Hematopoietic multipotent progenitor cell treated with erythropoietin and hydrocortisone succinate and interleukin-3 and kit ligand, for 6 days (in vitro differentiated cells): ENCODE measurements at places on chromosomes 6 and 20.

- peak; percentile 94 for DNase-seq
Measured at GRCh38 chr6:31660381-31661261, at the start of gene C6orf47. C6orf47 (minus strand) TSS chr6:31660778; CDS start chr6:31659947, 831 bp downstream.

DNA sequence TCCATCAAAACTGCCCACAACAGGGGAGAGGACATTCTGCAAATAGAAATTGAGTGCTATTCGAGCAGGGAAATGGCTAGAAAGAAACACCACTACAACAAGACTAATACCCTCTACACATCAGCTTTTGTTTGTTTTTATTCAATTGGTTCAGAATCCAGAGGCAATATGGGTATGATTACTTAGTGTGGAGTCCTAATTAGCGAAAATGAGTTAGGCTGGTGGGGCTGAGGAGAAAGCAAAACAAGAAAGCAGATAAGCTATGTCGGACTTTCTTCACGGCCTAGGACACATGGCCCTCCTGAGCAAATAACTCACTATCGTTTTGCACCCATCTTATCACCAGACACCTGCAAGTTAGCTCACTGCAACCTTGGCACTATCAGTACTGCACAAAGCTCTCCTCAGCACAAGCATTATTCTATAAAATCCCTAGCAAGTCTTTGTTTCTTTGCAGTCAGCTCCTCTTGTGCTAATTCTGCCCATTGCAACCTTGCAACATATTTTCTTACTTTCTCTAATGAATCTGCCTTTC lies 31.3 kb upstream of the SH3BGRL2 start:
- peak; percentile 69 for DNase-seq

GRCh38 chr20:667351-668034 lies 8.1 kb downstream of the SCRT2 start:
- DNase-seq: peak; percentile 81

GRCh38 chr20:20410678-20411077 lies 42.8 kb downstream of the INSM1 start:
- peak; percentile 78 for DNase-seq

- DNase-seq: peak; percentile 69
Measured at GRCh38 chr6:146598772-146599405, at the start of gene ADGB. ADGB (plus strand) TSS chr6:146598972; CDS start chr6:146599041, 69 bp downstream.

DNA sequence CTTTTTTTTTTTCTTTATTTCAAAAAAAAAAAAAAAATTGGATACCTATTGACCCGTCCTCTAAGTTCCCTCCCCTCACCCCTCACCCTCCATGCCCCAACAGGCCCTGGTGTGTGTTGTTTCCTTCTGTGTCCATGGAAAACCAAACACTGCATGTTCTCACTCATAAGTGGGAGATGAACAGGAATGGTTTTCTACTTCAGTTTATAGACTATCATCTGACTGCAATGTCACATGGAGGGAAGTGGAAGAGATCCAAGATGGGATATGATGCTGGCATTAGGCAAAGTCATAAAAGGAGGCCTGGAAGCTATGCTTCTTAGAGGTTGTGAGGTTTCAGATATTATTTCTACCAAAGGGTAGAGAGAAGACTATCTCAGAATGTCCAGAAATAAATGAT lies 237.5 kb downstream of the MAFB start:
- no peak for DNase-seq

- no peak for DNase-seq
Measured at GRCh38 chr6:130128326-130128725, 94.4 kb downstream of the SAMD3 start.

GRCh38 chr6:18997375-18997826 lies 610.3 kb downstream of the RNF144B start:
- DNase-seq: peak; percentile 66

GRCh38 chr6:111087871-111088667 lies 766 bp downstream of the SLC16A10 start:
- DNase-seq: peak; percentile 47

GRCh38 chr20:33838035-33838864 lies 27.1 kb downstream of the CHMP4B start:
- no peak for DNase-seq

DNA sequence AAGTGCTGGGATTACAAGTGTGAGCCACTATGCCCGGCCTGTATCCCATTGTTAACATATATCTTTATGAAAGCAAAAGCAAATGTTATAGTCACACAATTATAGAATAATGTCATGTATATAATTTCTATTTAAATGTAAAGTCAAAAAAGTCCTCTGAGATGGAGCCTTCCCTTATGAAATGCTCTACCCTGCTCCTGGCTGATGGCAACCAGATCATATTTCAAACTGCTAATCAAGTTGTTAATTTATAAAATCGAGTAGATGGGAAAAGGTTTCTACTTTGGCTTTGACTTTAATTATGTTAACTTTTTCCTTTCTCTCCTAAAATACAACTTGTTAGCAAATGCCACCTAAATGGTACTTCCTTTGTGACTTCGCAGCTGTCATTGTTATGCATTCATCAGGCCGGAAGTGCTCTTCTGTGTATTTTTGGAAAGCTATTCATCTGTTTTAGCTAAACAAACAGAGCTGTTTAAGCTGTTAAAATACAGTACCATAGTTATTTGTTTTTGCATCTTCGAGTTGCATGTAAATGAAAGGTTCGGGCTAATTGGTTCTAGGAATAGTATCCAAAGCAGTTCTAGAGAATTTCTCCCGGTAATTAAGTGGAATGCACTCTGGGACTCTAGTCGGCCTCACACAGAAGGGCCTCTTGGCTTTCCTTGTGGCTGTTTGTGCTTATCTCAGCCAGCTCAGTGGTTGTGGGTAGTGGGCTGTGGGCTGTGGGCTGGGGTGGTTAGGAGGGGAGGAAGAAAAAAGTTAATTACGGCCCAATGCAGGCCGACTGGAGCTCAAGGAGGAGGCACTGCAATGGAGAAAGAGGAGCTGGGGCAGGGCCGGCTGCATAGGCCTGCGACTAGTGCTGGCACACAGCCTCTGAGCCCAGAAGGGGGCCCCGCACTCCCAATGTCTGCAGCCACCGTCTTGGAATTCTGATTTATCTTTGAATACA lies 34.8 kb downstream of the SLC35D3 start:
- peak; percentile 67 for DNase-seq

DNA sequence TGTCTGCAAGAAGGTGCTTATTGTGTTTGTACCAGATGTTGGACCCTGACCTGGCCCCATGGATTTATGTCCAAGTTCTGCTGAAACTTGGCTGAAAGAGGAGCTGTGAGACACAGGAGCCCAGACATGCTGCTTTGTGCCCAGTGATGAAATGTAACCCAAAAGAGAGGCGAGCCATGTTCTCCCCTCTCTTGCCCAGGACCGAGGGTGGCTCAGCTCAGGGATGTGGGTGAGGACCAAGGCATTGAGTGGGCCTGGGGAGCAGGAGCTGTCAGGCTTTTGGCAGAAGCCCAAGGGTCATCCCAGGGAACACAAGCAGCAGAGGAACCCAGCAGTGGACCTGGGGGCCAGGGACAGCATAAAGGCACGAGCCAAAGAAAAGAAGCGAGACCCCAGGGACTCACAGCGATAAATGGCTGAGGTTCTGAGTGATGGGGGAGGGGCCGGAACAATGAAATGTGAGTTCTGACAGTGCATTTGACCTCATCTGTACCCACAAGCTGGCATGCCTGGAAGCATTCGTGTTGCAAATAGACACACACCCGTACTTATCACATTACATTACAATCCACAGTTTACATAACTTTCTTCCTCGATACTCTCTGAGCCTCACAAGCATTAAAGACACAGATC lies 363.4 kb upstream of the JARID2 start:
- no peak for DNase-seq

DNA sequence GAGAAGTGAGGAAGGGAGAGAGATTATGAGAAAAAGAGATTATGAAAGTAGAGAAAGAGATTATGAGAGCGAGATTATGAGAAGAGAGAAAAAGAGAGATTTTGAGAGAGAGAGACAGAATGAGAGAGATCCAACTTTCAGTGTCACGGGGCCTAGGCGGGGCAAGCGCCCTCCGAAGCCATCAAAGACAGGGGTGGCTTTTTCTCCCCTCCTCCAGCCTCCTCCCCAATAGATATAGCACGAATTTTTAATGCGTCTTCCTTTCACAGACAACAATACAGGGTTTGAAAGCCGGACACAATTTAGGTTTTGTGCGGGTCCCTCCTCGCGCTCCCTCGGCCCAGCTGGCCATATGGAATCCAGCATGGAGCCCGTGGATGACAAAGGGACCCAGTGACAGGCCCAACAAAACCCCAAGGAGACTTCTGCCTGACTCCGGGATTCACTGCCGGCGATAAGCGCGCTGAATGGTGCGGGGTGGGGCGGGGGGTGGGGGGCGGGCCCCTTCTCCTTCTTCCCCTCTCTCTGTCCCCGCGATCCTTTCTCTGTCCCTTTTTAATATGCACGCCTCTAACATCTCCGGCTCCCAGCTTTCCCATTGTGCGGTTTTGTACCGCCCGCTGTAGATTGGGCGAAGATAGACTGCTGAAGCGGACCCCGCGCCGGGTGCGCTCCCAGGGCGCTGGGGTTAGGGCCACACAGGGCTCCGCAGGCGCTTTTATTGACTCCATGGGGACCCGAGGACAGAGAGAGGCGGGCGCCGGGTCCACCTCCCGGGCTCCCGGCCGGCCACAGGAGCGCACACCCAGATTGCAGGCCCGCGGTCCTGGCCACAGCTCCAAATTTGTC lies 5.4 kb downstream of the NKX2-2 start:
- no peak for DNase-seq

DNA sequence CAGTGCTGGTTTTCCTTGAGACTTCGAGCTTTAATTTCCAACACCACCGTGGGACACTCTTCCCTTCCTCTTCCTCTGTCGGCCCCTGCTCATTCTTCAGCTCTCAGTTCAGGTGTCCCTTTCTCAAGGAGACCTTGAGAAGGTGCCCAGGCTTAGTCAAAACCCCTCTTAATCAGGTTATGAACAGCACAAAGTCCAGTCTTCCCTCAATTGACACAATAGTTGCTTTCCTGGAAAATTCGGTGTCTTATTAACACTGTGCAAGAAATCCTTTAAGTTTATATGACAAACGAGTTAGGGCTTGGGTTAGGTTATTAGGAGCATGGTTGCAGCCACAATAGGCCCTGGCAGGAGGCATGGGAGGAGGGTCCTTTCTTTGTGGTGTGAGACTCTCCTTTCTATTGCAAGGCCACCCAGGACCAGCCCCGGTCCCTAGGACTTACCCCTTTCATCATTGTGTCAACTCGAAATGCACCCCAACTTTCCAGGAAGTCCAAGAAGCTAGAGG lies 1.5 kb upstream of the NSFL1C start:
- DNase-seq: no peak

DNA sequence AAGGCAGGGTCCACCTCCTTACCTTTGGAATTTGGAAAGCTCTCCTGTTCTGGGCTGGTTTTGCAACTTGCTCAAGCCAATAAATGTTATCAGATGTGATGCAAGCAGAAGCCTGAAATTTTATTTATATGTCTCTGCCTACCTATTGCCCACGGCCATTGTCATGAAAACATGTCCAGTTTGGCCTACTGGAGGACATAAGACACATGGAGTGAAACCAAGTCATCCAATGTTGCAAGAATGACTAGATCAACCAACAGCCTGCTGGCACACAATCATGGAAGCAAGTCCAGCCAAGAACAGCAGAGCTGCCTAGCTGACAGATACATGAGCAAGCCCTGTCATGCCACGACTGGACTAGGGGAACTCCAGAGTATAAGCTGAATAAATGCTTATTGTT lies 56.7 kb upstream of the IRAK1BP1 start:
- no peak for DNase-seq

DNA sequence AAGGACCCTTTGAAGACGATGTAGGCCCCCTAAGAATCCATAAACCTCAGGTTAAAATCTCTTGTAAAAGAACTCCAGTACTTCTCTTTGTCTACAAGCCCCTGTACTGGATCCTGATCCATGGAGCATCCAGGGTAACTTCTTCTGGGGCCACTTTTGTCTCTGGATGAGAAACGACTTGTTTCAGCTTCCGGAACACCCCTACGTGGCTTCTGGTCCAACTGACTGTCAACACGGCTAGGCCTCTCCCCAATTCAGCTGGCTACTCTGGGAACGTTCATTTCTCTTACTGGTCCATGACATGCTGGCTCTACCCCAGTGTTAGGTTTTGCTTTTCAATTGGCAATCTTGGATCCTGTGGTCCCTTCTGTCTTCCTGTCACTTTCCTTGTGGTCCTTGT lies 198.0 kb downstream of the BACH2 start:
- DNase-seq: no peak

DNA sequence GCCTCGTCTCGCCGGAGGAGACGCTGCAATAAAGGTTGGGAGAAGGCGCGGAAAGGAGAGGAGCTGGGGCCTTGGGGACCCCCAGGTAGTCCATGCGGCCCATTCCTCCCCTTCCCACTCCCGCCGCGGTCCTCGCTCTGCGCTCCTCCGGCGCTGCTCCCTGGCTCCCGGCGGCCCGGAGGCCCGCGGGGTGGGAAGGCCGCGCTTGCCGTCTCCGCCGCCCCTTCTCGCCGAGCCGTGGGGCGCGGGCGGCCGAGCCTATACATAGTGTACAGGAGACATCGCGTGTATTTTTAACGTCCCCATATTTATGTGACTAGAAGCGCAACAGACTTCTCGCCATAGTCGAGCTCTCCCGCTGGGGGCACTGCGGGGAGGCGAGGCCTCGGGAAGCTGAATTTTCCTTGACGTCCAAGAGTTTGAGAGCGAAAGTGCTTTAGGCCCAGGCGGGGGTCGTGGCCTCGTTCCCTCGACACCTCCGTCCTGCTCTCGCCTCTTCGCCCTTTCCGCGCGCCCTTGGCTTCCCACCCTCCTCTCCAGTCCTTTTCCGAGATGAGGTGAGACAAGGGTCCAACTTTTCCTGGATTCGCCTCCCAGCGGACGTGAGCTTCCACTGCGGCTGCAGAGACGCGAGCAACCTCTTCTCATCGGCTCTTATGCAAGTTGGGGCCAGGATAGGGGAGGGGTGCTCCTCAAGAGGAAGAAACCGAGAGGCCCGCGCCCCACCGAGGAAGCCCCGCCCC lies 29.0 kb downstream of the SLC12A5 start:
- peak; percentile 65 for DNase-seq

DNA sequence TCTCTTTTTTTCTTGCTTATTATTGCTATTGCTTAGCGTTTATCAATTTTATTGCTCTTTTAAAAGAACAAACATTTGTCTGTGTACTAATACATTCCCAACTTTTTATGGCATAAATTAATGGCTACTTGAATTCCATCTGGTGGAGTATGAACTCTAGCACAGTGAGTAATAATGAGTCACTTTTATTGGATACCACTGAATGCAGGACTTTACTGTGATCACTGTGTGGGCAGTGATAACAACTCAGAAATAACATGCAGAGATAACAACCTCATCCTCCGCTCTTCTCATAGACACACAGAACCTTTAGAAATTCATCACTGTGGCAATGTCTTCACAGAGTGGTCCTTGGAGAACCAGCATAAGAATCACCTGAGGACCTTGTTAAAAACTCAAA lies 174.9 kb upstream of the PRND start:
- no peak for DNase-seq

DNA sequence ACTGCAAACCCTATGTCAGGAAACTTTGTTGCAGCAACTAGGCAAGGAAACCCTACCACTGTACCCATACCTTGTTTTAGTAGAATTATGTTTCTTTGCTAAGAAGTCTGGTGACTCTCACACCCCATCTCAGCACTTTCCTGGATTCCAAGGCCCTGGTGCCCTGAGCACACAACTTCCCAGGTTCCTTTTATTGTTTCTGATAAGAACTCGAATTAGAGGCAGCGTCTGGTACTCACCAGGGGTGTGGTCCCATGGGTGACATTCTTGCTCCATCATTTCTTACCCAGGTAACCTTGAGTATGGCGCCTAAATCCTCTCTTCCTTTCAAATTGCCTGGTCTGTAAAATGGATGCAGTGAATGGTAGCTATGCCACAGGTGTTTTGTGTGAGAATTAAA lies 34.1 kb downstream of the MYB start:
- DNase-seq: no peak

- DNase-seq: peak; percentile 81
Measured at GRCh38 chr6:153312634-153313033, 181.6 kb upstream of the RGS17 start.
